KBM-7 (cell line): ENCODE measurements at places on chromosomes 12 and 14.
A peak's percentile ranks its signal among the peaks of the same experiment; 100 is the strongest.

DNA sequence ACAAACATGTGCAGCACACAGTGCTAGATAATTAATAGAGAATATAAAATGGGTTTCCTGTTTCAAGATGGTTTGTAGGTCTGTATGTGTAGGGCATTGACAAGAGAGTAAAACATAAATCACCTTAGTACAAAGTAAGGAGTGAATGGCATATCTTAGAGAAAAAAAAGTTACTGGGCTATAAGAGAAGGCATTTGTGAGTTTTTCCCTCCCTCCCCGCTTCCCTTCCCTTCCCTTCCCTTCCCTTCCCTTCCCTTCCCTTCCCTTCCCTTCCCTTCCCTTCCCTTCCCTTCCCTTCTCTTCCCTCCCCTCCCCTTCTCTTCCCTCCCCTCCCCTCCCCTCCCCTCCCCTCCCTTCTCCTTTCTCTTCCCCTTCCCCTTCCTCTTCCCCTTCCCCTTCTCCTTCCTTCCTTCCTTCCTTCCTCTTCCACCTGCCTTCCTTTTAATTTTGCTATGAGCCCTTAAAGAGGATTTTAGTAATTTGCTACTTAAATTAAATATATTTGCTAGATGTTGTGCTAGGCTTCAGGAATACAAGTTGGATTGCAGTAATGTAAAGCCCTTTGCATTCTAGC, 57.1 kb downstream of the LRRK2 start:
- DNase-seq: no peak

GRCh38 chr12:50317203-50317602, 33.9 kb upstream of the LIMA1 start:
- no peak for DNase-seq

DNA sequence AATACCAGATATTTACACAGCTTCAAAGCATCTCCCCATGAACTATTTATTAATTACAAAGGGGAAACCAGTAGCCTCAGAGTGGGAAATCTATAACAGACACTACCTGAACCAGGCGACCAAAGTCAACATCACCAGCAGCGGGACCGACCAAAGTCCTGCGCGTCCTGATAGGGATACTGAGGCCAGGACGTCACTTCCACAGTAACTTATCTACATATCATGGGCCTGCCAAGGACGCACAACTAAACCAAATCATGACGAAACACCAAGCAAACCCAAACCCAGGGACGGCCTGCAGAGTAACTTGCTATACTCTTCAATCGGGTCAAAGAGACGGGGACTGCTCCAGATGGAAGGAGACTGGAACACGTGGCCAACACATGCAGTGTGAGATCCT, 26.0 kb upstream of the RIMBP2 start:
- DNase-seq: no peak

DNA sequence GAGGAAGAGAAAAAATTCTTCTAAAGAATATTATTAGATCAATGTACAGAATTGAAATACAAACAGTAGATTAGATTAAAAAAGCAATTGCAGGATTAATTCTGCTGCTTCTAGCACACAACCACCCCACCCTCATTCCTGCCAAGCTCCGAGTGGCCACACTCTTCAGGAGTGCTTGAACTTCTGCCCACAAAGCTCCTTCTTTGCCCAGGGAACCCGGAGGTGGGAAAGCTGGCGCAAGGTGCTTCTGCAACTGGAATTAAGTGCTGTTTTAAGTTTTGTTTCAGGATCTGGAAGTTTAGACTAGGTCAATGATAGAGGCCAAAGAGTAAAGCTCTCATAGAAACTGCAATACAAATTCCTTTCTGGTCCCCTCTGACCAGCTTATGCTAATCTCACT, 94.1 kb upstream of the BMP4 start:
- no peak for DNase-seq

DNA sequence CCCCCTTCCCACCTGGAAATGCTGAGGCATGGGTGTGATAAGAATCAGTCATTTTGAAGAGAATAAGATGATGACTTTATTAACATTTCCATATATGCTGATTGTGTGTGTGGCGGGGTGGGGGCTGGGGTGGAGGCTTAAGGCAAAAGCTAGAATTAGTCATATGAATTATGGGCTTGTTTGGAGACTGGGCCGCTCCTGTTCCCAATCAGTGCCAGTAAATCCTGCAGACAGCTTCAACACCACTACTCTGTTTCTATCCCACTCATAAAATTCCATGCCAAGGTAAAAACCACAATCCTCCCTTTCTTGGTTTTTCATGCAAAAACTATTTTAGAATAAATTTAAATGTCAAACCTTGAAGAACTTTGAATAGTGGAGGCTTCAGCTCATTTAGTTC, 29.9 kb upstream of the SLC38A2 start:
- DNase-seq: no peak

- DNase-seq: no peak
These were observed 74.6 kb upstream of the PARP11 start for GRCh38 chr12:3947781-3948180.

- DNase-seq: no peak
These were observed 12.0 kb upstream of the C14orf93 start for GRCh38 chr14:23021889-23022442.

- peak; percentile 19 for DNase-seq
These were observed 30.7 kb downstream of the CEP290 start for GRCh38 chr12:88111074-88111652.

DNA sequence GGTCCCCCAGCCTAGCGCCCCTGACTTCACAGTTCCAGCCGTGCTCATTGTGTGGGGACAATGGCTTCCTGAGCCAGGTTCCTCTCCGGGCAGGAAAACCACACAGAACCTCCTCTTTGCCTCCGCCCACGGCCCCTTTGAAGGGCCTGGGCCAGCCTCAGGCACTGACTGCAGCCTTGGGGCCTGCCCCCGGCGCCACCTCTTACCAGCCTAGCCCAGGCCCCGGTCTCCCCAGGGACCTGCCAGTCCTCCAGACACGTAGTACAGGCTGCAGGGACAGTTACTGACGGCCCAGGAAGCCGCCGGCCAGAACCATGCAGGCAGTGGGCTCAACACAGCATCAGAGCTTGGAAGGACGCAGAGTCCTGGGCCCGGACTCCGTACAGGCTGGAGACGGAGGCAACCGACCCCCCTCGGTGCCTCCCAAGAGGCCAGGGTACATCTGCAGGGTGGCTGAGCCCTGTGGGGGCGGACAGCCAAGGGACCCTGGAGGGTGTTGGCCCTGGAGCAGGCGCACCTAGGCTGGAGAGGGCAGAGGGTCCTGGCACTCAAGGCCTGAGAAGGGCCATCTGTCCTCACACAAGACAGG, 20.9 kb upstream of the NUDT14 start:
- peak; percentile 85 for DNase-seq

DNA sequence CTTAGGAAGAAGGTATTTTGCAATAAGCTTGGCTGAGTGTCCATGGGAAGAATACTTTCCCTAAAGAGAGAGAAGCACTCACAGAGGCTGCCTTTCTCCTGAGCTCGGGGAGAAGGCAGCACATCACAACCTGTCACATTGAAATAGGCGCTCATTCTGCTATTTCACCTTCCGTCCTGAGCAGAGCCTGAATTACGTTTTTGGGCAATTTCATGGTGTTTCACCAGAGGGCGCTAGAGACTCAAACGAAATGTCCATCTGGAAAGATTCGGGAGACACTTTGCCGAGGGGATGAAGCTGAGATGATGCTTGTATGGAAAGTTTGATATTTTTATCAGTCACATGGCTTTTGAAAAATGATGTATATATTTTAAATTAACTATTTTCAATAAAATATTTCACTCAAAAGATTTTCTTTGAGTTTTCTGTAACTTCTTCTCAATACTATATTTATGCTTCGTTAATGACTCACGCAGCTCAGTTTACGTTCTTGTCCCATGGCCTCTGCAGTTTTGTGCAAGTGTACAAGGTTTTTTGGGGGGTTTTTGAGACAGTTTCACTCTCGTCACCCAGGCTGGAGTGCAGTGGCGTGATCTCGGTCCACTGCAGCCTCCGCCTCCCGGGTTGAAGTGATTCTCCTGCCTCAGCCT, 17.4 kb upstream of the B4GALNT3 start:
- peak; percentile 67 for DNase-seq

- no peak for DNase-seq
These were observed 75.6 kb upstream of the HECTD1 start for GRCh38 chr14:31283153-31283552.

DNA sequence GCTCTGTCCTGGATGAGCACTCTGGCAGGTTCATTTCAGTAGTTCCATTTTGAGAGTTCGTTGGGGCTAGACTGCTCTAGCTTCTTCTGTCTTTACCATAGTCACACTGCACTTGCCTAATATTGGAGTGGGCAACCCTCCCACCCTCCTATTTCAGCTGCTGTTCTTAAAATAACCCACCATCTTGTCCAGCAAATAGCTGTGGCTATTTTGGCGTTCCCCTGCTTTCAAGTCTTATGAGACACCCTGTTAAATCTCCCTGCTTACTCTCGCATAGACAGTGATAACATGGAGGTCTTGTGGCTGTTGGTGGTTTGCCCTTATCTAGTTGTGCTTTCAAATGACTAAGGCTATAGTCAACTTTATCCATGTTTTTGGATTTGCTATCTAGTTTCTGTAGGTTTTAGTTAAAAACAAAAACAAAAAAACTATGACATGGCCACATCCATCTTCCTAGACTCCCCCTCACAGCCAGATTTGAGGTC, 65.5 kb downstream of the LRP6 start:
- no peak for DNase-seq

- DNase-seq: no peak
These were observed 47.2 kb downstream of the CCDC91 start for GRCh38 chr12:28237423-28237822.

DNA sequence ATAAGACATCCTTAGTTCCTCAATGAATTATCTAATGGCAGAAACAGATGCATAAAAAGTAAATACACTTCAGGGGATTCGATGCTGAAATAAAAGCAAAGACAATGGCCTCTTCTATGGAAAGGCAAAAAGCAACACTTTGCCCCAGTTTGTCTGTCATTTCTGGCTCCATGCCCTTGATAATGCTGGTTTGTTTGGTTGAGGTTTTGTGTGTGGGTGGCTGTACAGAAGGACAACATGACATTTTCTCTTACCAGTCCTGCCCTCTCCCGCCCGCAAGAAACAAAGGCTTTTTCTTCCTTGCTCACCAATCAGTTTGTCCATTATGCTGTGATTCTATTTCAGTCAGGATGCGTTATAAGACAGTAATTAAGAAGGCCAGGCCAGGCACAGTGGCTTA, 18.1 kb upstream of the WDR89 start:
- DNase-seq: no peak

GRCh38 chr12:29521951-29522350, 24.5 kb upstream of the OVCH1 start:
- no peak for DNase-seq

DNA sequence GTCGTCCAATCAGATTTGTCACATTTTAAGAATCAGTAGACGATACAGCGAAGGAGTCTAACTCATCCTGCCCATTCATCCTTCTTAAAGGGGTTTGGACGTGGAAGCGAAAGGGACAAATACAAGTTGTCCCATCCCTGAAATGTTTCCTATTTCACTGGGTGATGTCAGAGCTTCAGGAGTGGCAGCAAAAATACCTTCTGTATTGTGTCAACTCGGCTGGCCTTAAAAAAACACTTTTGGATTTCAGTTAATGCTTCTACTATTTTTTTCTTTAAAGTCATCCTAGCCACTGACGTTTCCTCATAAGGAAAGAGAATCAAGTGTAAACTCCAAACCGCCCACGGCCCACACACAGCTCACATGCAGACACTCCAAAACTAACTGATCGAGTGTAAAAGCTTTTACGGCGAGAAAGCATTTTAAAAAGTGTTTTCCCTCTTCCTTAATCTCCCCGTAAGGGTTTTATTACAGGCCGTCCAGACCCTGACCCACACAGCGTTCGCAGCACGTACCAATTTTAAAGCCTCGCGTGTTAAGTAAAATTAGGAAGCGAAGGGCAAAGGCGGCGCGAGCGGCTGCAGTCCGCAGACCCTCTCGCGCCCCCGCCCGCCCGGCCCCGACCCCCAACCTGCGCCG, 593 bp downstream of the CFL2 start:
- peak; percentile 57 for DNase-seq

GRCh38 chr12:82793751-82794281, 107.1 kb downstream of the TMTC2 start:
- no peak for DNase-seq

DNA sequence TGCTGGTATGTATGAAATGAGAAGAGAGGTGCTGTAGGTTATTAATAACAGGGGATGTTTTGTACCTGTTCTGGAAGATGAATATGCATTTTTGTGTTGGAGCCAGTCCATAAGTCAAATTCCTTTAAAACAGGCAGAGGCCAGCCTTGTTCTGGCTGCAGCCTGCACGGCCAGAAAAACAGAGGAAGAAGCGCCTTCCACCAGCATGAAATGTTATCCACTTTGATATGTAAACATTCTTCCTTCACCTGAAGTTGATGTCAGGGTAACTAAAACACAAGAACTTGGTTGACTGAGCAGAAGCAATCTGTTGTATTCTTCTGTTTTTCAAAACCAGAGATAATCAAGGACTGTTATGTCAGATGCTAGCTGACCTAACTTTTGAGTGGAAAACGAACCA, 237.9 kb upstream of the PLEKHG7 start:
- no peak for DNase-seq

GRCh38 chr12:16515666-16516065, 90.3 kb downstream of the LMO3 start:
- DNase-seq: no peak

- no peak for DNase-seq
These were observed 49.4 kb downstream of the SLC8A3 start for GRCh38 chr14:70139384-70139783.

DNA sequence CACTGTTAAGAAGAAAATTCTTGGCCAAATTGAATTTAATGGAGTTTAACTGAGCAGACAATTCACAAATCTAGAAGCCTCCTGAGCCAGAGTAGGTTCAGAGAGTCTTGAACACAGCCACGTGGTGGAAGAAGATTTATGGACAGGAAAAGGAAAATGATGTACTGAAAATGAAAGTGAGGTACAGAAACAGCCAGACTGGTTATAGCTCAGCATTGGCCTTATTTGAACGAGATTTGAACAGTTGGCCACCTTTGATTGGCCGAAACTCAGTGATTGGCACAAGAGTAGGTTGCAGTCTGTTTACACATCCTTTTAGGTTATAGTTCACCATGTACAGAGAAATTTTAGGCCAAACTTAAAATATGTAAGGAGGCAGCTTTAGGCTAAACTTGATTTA, 9.9 kb downstream of the OAS2 start:
- DNase-seq: no peak

GRCh38 chr12:88092771-88093170, 49.1 kb downstream of the CEP290 start:
- no peak for DNase-seq

- no peak for DNase-seq
These were observed 189.0 kb downstream of the NTF3 start for GRCh38 chr12:5620896-5621295.

GRCh38 chr12:47149146-47149545, 69.4 kb upstream of the AMIGO2 start:
- no peak for DNase-seq

- DNase-seq: peak; percentile 31
These were observed 49.5 kb downstream of the GPR137C start for GRCh38 chr14:52602131-52602530.

GRCh38 chr14:85572845-85573244, 42.9 kb downstream of the FLRT2 start:
- no peak for DNase-seq

GRCh38 chr12:1473418-1473817, 121.0 kb downstream of the FBXL14 start:
- peak; percentile 93 for DNase-seq

GRCh38 chr12:47823422-47824086, 3.9 kb upstream of the HDAC7 start:
- DNase-seq: no peak
